Central memory CD4-positive, alpha-beta T cell (primary cell): ENCODE measurements at places on chromosomes 5 and 9.

GRCh38 chr5:113488645-113489184, 462 bp upstream of the MCC start:
- DNase-seq: no peak

DNA sequence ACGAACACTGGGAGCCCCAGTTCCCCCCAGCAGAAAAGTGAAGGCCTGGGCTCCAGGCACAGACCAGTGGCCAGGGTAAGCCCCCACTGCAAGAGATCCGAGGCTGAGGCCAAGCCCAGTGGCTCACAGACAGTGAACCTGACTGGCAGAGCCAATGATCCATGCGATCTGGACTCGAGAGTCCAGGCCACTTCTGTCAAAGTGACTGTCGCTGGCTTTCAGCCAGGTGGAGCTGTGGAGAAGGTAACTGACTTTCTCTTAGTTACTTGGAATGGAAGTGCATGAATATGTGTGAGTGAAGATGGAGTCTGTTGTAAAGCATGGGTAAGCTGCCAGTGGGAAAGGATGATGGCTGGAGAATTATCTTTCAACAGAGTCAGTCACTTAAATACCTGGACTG, 99.7 kb downstream of the GOLPH3 start:
- no peak for DNase-seq

GRCh38 chr5:113269023-113269997, 165.5 kb downstream of the TSSK1B start:
- no peak for DNase-seq

DNA sequence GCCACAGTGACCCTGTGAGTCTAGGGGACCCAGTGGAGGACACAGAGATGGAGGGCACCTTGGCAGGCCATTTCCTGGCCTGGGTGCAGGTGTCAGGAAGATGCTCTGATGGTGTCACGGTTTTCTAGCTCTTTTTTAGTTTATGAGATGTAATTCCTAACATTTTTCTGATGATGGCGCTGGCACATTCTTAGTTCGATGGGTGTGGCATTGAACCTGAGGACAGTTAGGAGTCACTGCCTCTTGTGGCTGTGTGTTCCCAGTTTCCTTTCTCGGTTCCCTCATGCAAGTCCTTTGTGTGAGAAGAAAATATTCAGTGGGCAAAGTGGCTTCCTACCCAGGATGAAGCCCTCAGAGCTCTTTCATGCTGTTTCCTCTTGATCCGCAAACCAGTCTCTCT, 129.4 kb upstream of the ICE1 start:
- DNase-seq: no peak

GRCh38 chr5:178895615-178896571, at the start of gene ZFP2:
TSS of gene ZFP2 (plus strand) at chr5:178895913. CDS start at chr5:178931314, 35,401 bp downstream.
- DNase-seq: peak; percentile 4
